ENCODE measurements at places on chromosomes 7 and 10.

GRCh38 chr10:45308707-45309106 lies 6.7 kb downstream of the OR13A1 start:
- no peak for DNase-seq

GRCh38 chr10:16681521-16681920 lies 135.7 kb downstream of the RSU1 start:
- DNase-seq = no peak

DNA sequence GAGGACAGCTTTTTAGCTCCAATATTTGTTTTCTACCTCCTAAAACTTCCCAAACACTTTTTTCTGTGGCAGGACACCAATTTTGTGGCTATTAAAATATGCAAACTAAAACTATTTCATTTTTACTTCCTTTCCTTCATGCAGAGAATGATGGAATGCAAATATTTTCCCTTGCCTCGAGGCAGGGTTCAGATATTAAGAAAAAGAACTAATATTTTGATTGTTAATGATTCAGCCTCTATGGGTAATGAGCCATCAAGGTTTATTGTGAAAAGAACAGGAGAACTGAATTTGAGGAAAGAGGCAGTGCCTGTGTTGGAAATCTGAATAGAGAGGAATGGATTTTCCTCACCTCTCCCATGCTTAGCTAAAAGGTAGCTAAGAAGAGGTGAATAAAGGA lies 43.1 kb upstream of the CASD1 start:
- no peak for DNase-seq

- DNase-seq = no peak
Measured at GRCh38 chr7:152924238-152924637, 164.7 kb downstream of the ACTR3B start.

DNA sequence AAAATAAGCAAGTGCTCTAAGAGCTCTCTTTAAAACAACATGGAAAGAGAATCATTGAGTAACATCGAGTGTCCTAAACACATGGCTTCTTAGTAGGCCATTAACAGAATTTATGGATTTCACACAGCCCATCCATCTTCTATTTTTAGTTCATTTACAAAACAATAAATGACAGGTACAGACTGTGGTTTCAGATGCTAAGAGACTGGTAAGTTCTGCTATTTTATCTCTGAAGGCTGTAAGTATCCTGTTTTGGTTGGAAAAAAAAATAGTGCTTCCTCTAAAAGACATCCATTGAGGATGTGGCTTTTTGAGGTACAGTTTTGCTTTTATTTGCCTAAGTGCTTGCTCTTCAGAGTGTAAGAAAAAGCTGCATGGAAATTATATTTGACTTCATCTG lies 27.4 kb upstream of the GNAI1 start:
- no peak for DNase-seq

GRCh38 chr10:78981970-78982281 lies 86.8 kb upstream of the ZMIZ1 start:
- no peak for DNase-seq

DNA sequence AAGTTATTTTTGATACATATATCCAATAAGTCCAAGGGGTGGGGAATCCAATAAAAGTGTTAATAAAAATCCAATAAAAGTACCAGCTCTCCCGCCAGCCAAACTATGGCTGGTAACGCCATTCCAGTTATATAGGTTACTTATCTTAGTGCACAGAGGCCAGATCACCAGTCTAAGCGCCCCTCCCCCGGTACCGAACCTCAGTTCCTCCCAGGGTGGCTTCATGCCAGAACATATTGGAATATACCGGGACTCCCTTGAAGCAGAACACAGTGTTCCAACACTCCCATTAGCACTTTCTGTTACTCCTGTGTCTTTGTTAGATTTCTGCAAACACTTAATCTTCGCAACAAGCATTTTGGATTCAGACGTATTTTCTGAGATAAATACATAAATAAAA lies 7.5 kb downstream of the FBH1 start:
- no peak for DNase-seq

DNA sequence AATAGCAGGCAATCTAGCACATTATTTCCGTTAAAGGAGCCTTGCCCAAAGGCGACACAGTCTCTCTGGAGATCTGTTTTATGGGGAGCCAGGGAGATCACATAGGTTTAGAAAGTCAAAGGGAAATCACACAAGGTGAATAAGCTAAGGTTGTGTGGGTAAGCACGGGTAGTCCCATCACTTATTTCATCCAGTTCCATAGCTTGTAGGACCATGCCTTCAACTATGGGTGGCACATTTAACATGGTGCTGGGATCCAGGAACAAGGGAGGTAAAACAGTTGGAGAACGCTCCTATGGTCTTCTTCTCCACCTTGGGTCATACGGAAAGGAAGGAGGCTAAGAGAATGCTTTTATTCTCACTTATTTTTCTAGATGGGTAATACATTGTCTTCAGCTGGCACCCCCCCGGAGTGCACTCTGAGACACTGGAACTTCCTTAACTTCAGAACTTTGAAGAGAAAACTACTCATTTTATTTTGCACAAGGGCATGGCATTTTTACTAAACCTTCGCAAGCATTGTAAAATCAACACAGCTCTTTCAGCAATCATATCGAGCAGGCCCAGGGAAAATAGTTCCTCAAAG lies 435.4 kb downstream of the KIF20B start:
- DNase-seq = no peak

DNA sequence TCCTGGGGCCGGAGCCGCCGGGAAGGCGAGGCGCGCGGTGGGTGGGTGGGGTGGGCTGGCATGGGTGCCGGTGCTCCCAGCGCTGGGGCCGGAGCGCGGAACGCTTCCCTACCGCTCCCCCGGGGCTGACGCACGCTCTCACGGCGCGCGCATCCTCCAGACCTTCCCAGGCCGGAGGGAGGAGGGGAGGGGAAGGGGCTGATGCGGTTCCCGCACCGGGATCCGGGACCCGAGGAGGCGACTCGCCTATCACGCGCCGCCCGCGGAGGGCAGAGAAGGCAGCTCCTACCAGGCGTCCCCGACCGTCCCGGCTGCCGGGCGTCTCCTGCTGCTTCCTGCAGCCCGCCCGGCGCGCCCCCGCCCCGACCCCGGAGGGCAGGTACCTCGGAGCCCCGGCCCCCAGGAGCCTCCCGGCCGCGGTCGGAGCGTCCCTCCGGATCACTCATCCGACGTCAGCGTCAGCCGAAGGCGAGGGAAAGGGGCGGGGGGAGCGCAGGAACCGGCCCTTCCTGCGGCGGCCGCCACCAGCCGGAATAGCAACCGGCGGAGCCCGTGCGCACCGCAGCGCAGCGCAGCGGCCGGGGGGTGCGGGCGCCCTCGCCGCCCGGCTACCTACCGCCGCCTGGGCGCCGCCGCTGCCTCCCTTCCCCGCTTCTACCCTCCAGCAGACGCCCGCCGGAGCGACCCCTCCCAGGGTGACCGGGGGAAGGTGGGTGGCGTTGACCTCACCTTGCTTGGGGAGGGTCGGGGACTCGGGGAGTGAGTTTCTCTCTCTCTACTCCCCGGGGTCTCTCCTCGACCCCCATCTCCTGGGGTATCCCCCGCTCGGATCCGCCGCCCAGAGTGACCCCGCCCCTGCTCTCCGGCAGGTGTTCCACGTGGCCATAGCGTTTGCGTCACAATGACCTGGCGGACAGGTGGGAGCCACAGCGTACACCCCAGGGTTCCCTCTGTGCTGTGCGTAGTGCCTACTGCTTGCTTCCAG lies at the start of gene ICA1:
ICA1 (minus strand) TSS at position 457 of the 985 bp plus-strand sequence. CDS start 26,241 bp downstream, outside the sequence.
- DNase-seq = peak; percentile 26

DNA sequence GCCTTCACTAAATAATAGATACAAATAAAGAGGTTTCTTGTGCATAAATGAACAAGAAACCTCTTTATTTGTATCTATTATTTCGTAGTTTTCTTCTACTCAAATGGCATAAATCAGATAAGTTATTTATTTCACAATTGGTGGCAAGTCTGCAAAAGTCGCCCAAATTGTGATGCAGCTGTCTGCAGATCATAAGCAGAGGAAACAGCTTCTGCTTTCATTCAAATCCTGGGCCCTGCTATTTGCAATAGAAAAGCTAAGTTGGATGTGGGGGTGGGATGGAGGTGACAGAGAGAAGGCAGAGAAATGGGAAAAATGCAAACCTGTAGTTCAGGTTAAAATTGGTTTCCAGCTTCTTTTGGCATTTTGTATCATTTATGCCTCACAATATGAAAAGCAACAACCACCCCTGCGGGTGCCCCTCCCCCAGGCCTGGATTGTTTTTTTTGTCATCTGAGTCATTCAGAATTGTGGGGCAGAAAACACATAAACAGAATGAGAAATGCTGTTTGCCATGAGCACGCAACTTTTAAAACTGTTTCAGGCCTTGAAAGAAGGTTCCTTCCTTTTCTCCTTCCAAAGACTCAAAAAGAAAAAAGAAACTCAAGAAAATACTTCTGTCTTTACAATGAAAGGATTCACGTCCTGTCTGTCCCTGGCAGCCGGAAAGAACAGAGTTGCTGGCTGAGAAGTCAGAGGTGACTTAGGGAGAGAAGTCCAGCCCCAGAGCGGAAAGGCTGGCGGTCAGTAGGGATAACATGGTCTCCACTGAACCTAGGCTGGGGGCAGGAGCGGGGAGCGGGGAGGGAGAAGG lies 132.9 kb downstream of the BAMBI start:
- no peak for DNase-seq

DNA sequence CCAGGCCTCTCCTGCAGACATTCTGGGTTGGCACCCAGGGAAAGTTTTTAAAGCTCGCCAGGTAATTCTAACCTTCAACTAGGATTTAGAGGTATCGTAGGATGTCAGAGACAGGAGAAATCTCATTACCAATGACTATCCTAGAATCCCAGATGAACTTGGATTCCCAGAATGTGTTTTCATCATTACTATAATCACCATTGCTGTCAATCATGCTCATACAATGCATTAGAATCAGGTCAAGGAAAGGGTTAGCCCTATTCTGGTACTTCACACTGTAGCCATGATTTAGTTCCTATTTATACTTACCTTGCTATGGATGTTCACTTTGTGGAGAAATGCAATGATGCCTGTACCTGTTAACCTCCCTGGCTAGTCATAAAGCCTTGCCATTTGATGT lies 67.0 kb upstream of the GPR158 start:
- no peak for DNase-seq

GRCh38 chr7:95517870-95518269 lies 32.1 kb downstream of the ASB4 start:
- no peak for DNase-seq

GRCh38 chr10:7795605-7796004 lies 7.6 kb downstream of the ATP5F1C start:
- no peak for DNase-seq

DNA sequence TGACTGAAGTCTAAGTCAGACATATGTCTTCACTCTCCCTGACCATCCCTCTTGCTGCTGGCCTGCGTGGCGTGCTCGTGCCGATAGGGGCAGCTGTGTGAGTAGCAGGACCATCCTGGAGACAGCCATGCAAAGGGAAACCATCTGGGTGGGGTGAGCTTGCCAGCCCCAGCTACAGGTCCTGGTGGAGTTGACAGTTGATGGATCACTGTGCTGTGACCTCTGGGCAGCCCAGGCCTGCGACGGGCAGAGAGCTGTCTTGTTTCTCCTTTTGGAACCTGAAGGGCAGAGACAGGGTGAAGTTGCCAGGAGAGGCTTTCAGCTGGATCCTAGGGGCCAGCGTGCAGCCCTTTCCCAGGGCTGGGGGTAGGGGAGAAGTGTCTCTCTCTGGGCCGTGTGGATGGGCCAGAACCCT lies 44.7 kb downstream of the GRK5 start:
- no peak for DNase-seq

GRCh38 chr10:101305320-101306241 lies 48.4 kb upstream of the BTRC start:
- no peak for DNase-seq

DNA sequence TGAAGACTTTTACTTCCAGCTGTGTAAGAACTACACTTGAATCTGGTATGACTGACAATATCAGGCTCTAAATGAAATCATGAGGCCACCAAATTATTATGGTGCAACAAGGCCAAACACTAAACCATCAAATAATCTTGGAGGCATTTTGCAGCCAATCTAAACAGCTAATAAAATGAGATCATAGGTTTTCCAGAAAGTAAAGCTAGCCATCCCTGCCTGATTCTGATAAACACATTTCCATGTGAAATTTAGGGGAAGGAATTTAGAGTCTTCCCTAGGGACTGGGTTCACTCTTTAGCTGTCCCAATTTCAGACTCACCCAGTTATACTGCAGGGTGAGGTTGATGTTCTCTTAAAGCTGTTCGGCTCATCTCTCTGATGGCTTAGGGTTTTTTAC lies 190.3 kb upstream of the TMEM196 start:
- no peak for DNase-seq

All from T-helper 2 cell treated with Interferon-gamma antibody and Interleukin-4, amounts not matched to agents 5 μg/mL and 100 μg/mL, for 36 hours (primary cell).